ENCODE measurements at places on chromosomes 5 and 9.

DNA sequence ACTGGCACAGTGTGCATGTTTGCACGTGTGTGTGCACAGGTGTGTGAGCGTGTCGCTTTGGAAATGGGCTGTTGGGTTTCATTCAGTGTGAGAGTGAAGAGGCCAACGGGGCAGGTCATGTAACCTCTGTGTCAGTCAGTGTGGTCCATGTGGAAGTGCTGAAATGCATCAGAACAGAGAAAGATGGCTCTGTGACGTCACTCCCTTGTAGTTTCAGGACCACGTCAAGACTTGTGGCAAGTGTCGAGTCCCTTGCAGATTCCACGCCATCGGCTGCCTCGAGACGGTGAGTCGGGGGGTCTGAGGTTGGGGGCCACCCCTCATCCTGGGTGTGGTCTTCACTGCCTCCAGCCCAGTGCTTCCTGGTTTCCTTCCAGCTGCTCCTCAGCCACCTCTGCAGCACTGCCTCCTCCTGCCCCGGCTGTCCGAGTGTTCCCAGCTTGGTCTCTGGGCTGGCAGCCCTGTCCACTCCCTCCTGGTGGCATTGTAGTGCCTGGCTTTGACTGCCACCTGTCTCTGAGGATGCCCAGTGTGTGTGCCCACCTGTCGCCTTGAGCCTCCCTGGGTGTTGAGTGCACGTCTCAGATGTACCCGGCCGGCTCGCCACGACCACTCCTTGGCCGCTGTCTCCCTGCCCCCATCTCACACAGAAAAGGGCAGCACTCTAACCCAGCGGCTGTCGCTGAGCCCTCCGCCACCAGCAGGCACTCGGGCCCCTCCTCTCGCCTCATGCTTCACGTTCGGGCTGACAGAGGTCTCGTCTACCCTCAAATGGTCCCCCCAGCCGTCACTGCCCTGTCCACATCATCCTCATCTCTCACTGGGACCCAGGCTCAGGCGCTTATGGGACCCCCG, 28.0 kb downstream of the FBXW5 start:
- no peak for DNase-seq

- peak; percentile 76 for DNase-seq
These were observed 9.4 kb upstream of the RPS14 start for GRCh38 chr5:150458802-150459557.

DNA sequence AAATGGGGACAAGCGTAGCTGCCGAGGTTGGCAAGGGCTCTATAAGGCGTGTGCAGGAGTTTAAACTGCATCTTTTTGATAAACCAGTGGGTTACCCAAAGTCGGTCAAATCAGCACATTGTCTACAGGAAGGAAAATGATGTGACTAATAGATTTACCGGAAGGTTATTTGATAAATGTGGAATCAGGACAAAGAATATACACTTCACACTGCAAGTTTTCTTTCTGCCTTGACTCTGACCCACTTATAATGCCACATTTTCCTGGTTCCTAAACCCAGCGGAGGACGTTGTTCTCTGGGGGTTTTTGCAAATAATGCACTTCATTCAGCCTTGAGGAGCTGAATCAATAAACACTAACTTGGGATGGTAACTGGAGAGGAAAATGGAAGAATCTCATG, 76.8 kb downstream of the TTLL11 start:
- DNase-seq, result peak; percentile 49

DNA sequence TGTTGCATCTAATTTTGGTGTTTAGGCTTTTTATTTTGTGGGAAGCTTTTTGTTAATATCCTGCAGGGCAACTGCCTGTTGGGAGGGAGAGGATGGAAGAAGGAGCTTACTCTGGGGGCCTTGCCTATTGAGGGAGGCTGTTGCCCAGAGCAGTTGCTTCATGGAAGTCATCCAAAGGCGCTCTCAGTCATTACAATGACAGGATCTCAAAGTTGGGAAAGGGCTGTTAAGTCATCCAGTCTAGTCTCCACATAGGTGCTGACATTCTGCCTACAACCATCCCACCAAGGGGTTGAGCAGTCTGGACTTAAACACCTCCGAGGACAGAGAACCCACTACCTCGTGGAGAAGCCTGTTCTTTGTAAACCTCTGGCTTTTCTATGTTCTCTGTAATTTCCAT, 13.2 kb downstream of the SAP30L start:
- no peak for DNase-seq

GRCh38 chr9:30089428-30089827, 2295.0 kb upstream of the ACO1 start:
- no peak for DNase-seq

- no peak for DNase-seq
These were observed 1.0 kb downstream of the AQP3 start for GRCh38 chr9:33446240-33446945.

DNA sequence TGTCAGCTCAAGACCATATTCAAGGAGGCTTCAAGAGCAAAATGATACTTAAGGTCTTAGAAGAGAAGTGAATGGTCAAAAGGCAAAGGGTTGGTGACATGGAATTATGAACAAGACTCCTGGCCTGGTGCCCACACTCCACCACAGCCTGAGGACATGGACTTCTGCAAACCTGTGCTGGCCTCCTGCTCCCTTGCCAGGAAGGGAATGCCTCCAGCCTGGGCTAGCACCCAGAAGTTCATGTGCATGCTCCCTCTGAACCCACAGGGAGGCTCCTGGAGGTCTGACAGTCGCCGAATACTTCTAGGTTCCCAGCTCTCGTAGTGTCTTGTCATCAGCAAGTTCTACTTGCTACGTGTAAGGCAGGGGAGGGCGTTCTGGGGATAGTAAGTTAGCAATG, 156.7 kb downstream of the FSTL4 start:
- no peak for DNase-seq

DNA sequence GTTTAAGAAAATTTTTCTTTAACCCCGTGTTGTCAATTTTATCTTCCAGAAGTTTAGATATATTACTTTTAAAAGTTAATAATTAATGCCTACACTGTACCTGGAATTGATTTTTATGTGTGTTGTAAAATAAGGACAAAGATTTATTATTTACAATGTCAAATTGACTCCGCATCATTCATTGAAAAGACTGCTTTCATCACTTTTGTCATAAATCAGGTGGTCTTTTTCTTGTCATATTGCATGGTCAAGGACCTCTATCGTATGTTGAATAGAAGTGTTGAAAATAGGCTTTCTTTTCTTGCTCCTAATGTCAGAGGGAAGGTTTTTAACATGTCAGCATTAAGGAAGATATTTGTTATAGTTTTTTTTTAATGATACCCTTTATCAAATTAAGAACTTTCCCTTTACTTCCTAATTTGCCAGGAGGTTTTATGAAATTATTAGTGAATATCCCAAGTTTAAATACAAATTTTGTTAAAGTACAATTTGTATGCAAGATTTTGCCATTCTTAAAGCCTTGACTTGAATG, 92.6 kb downstream of the WDR70 start:
- no peak for DNase-seq

DNA sequence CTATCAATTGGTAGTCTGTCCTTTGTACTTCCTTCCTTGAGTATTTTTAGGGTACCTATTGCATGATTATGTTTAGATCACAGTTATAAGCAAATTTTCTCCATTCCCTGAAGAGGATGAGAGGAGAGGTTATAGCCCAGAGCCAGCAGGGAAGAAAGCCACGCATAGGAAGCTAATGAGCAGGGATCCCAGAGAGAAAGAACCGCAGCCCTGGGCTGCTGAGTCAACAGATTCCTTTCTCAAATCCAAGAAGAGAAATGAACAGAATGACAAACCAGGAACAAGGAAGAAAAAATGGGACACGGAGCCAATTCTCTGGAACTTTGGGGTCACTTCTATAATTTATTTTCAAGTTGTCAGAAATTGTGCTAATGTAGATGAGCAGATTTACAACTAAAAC, 284.5 kb downstream of the RFX3 start:
- DNase-seq, result no peak

DNA sequence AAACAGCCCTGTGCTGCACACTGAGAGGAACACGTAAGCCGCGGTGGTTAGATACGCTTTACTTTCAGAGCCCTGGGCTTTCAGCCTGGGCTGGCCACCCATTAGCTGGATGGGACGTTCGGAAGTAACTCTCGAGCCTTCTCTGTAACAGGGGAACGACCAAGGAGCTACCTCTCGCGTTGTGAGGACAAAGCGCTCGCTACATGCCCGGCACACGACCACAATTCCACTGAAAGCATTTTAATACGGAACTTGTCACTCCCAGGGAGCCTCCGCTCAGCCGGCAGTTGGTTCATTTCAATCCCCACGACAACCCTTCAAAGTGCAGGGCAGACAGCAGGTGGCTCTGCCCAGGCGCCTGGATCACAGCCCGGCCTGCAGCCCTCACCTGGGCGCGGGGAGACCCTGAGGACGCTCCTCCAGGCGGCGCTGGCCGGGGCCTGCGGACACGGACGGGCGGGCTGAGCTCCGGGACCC, 368 bp downstream of the SURF1 start:
- DNase-seq, result no peak

- no peak for DNase-seq
These were observed 76.1 kb downstream of the GRAMD2B start for GRCh38 chr5:126499278-126499677.

GRCh38 chr5:180253036-180253824, 38.7 kb downstream of the MAPK9 start:
- DNase-seq, result no peak

- DNase-seq, result no peak
These were observed 26.1 kb upstream of the CKMT2 start for GRCh38 chr5:81207009-81207408.

DNA sequence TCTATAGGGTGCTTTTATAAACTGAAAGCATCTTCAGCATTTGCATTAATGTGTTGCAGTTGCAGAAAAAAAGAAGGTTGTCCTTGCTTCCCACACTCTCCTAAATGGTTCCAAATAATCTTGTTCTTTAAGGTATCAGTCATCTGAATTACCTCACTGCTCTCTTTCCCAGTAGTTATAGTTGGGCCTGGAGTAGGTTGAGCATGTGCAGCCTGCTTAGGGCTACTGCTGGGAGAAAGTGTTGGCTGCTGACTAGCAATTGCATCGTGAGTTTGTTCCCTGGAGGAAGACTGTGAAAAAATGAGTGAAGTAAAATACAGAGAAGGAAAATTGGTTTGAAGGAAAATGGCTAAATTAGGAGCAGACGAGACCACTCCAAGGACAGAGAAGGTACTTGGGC, 74.5 kb downstream of the PRR16 start:
- no peak for DNase-seq

- no peak for DNase-seq
These were observed 15.2 kb downstream of the TMEM171 start for GRCh38 chr5:73135429-73136054.

DNA sequence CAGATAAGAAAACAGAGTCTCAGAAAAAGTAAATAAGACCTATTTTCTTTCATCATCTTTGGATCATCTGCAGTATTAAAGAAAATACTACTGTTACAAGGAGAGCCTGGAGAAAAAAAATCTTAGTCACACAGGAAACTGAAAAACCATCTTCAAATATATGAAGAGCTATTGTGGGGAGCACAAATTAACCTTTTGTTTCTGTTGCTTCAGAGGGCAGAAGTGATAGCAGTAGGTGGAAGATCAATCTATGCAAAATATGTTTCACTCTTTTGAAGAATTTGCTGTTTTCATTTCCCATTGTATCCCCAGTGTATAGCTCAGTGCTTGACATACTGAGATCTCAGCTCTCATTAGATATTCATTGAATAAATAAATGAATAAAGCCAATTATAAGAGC, 13.1 kb upstream of the CEMIP2 start:
- no peak for DNase-seq

DNA sequence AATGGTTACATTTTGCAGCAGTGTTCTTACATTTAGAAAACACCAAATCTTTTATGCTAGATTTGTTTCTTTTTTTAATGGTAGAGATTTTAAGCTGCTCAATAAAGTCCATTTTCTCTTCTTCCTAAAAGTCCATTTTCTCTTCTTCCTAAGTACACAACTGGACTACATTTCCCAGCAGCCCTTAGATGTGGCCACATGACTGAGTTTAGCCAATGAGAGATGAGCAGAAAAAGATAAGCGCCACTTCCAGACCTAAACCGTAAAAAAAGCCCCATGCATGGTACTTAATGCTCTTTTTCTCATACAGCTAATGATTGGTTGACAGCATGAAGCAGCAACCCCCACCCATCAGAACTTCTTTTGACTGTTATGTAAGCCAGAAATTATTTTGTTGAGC, 206.7 kb downstream of the FAM114A2 start:
- DNase-seq, result peak; percentile 7

- no peak for DNase-seq
These were observed 19.6 kb downstream of the ZNF131 start for GRCh38 chr5:43140286-43140685.

GRCh38 chr5:79850316-79850822, 140.7 kb downstream of the MTX3 start:
- DNase-seq, result peak; percentile 91

DNA sequence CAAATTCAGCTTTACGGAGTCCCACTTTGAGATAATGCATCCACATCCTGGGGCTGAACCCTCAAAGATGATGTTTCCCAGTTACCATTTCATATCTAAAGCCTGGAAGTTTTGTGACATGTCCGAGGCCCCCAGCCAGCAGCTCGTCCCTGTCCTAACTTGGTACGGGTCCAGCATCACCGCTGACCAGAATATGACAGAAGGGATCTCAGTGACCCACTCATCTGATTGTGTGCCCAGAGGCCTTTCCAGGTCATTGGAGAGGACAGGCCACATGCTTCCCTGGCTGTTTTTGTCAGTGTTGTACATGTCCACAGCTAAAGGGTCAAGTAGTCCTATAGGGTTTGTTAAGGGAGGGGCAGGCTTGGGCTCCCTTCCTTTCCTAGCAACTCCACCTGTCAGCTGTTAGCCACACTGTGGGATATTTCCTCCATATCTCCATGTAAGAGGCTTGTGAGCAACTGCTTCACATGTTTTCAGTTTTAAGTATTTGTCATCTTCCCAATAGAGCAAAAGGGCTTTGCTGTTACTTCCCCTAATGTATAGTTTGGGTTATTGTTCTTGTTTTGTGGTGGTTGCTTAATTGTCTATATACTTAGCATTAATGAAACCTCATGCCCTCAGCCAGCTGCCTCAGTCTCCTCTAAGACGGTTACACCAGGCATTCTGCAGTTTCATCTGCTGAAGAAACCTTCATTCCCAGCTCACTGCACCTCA, 33.4 kb downstream of the SECISBP2 start:
- DNase-seq, result no peak

GRCh38 chr9:124843456-124844034, 9.7 kb upstream of the WDR38 start:
- DNase-seq, result no peak

DNA sequence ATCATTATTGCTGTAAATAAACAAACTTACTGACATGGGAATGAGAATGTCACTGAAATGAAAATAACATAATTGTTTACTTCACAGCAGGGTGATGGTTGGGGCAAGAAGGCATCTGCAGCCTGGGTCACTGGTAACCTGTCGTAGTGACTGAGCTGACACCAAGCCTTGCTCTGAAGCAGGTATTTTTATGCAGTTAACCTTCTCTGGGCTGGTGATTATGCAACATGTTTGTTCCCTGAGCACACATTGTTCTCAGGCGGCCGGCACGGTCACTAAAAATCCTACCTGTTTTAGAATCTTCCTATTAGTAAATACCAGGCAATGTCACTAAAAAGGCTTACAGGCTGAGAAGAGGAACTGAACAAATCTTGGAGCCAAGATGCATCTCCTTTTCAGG, 157.7 kb upstream of the NR3C1 start:
- no peak for DNase-seq

All from muscle of arm (tissue), 14 donors.